Stimulated activated CD8-positive, alpha-beta memory T cell treated with anti-CD3 and anti-CD28 coated beads, Interleukin-4, amount 100 ng/mL, for 48 hours (primary cell): ENCODE measurements at places on chromosomes 13 and 19.

GRCh38 chr13:37138169-37138568 is 32.7 kb upstream of the CSNK1A1L start:
- no peak for DNase-seq

DNA sequence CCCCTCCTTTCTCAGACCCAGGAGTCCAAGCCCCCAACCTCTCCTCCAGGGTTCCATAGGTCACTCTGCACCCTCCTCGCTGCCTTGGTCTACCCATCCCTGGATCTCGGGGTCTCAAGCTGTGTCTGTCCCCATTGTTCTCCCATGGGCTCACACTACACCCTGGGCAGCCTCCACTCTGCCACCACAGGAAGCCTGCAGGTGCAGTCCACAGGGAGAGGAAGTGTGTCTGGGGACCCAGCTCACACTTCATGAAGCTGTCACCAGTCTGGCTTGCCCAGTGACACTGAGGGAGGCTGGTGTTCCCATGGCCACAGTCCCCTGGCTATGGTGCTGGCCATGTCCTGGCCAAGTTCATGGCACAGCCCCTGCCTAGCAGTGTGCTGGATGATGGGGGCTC is 5.3 kb downstream of the NECTIN2 start:
- DNase-seq = no peak

DNA sequence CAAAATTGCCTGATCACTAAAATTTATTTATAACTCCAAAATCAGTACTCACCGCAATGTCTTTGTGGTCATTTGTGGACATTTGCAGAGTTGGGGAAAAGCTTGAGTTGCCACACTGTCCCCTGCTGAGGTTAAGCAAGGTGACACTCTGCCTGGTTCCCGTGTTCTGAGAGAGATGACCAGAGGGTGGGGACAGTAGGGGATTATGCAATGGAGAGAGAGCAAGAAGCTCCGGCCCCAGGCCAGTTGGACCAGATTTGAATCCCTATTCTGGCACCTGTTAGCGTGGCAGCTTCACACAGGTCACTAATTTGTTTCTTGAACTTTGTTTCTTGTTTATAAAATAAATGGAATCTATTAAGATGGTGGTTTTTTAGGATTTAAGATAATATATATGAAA is 17.8 kb downstream of the ERCC5 start:
- DNase-seq = no peak

DNA sequence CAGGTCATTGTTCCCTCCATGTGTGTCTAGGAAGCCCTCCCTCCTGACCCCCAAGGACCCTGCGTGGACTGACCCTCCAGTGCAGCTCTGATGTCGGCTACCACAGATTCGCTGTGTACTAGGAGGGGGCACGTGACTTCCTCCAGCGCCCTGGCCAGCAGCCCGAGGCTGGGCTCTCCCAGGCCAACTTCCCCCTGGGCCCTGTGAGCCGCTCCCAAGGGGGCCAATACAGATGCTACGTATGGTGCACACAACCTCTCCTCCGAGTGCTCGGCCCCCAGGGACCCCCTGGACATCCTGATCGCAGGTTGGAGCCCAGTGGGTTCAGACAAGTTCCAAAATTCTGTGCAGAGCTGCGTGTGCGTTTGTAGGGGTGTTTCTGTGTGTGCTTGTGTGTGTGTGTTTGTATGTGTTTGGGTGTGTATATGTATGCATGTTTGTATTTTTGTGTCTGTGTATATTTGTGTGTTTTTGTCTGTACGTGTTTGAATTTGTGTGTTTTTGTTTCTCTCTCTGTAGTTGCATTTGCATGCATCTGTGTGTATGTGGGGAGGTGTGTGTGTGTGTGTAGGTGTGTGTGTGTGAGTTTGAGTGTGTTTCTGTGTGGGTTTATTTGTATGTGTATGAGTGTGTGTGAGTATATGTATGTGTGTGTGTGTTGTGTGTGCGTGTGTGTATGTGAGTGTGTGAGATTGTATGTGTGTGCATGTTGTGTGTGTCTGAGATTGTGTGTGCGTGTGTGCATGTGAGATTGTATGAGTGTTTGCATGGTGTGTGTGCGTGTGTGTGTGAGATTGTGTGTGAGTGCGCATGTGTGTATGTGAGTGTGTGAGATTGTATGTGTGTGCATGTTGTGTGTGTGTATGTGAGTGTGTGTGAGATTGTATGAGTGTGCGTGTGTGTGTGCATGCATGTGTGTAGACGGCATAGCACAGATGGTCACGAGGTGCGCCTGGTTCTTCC is 21.4 kb upstream of the LILRA2 start:
- DNase-seq = no peak

GRCh38 chr13:113033054-113033850 is 64.2 kb downstream of the MCF2L start:
- no peak for DNase-seq

DNA sequence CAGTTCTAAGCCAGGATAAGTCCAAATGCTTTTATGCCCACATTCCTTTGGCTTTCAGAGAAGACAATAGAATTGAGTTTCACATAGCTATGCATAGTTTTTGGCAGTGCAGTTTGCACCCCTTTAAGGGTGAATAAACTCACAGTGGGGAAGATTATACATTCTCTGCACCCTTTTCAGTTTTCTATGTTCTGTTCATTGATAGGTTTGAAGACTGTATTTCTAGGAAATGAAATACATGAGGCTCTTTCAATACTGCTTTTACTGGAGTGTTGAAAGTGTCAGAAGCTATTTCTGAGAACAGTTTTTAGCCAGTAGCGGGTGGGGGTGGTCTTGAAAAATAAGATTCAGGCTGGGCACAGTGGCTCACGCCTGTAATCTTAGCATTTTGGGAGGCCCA is 46.2 kb downstream of the IPO5 start:
- DNase-seq = no peak

GRCh38 chr13:67574320-67575233 is 344.4 kb upstream of the PCDH9 start:
- DNase-seq = no peak

GRCh38 chr19:14434543-14435319 is 1.6 kb downstream of the PKN1 start:
- peak; percentile 67 for DNase-seq

DNA sequence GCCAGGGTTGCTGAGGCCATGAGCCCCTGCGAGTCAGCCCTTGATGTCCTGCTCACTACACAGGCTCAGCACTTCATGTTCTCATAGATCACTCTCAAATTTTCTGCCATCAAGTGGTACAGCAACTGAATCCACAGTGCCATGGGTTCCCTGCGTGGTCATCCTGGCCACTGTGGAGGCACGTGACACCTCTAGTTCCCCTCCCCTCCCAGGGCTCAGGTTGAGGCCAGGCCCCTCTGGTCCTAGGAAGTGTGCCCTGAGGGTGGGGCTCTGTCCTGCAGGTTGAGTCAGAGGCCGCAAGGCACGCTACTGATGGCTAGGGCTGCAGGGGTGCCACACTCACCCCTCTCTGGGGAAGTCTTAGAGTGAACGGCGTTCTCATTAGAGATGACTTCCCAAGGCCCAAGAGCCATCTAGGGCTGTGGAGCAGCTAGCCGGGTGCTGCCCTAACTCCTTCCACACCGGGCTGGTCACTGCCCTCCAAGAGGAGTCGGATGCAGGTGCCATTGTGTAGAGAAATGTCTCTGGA is 39.8 kb upstream of the TPM4 start:
- no peak for DNase-seq

GRCh38 chr19:17830567-17831418 is 9.5 kb upstream of the INSL3 start:
- peak; percentile 83 for DNase-seq

DNA sequence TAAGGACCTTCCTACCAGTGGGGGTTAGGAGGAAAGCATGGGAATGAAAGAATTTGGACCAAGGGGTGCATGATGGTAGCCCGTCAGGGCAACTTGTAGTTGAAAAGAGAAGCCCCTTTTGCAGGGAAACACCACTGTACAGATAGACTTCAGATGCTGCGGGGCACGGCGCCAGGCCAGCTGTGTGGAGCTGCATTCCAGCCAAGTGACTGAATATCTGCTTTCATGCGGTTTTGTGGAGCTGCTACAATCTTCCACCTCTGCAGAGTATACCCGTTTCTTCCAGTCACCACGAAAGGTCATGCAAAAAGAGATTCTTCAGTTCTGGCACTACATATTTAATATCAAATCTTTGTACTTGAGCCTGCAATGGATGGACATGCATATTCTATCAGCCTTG is 104.7 kb downstream of the RGCC start:
- no peak for DNase-seq

- no peak for DNase-seq
Observed at GRCh38 chr13:110257408-110257807, 49.5 kb downstream of the COL4A1 start.
